Frontal cortex (tissue), 4 donors: ENCODE measurements at places on chromosomes 4 and X. TPM values are rescaled to one million over a fixed set of nuclear protein-coding genes. Genes with fewer than 3 reads are reported as not detected.

Gene DCX
- 231 TPM for total RNA-seq

Gene VMA21
- 183 TPM for total RNA-seq

Gene SPRY1
- 15.1 TPM for total RNA-seq

Gene SSX4B
- not detected for total RNA-seq

Gene ARMCX4
- total RNA-seq, result 9.4 TPM

Gene ASB9
- total RNA-seq, result 0.82 TPM

Gene RS1
- not detected for total RNA-seq

Gene TMPRSS11B
- total RNA-seq, result not detected

Gene GNRHR
- total RNA-seq, result not detected

Gene PAGE5
- not detected for total RNA-seq

Gene CD38
- 1.6 TPM for total RNA-seq

Gene PPP2R2C
- total RNA-seq, result 46.9 TPM

Gene NWD2
- total RNA-seq, result 21.2 TPM

Gene PNMA6A
- 23.2 TPM for total RNA-seq

Gene FMR1NB
- total RNA-seq, result not detected

Gene BEND2
- not detected for total RNA-seq

Gene MAGED4
- 120 TPM for total RNA-seq

Gene SSX2
- not detected for total RNA-seq

Gene OPRPN
- total RNA-seq, result not detected

Gene ETFDH
- total RNA-seq, result 18.8 TPM
